Right atrium auricular region (tissue), 2 donors: ENCODE measurements at places on chromosomes 1 and 21. TPM values are rescaled to one million over a fixed set of nuclear protein-coding genes. Genes with fewer than 3 reads are reported as not detected.

DNA sequence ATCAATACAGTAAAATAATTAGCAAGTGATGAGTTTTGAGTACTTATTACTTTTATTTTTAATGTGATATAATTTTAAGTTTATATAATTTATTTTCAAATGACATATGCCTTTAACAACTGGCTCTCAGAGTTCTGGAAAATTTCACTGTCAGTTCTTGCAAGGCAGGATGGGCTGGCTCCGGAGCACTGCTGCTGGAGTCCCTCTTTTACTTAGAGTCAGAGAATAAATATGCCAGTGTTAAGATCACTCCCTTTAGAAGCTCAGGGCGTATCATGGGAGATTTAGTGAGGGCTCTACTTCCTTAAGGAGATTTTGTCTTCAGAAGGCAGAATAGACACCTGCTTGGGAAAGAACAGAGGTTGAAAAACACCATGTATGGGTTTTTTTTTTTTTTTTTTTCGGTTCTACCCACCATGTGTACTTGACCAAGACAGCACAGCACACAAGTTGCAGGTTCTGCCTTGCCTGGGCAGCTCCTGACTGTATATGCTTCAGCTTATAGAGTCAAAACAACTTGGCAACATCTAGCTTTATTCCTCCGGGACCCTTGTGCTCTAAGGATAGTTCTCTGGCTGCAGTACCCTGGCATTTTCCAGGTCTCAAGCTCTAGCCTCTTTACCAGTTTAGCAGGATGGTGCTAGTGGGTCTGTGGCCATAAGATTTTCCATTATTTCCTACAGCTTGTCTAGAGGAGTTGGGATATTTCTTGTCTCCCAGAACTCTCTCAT is 29.7 kb upstream of the FMOD start:
- DNase-seq, result no peak

The PCAT6 gene
- not detected for total RNA-seq

GRCh38 chr1:96688767-96689166 is 32.8 kb upstream of the PTBP2 start:
- no peak for DNase-seq

GRCh38 chr1:5109633-5110032 is 455.2 kb downstream of the AJAP1 start:
- DNase-seq, result no peak

DNA sequence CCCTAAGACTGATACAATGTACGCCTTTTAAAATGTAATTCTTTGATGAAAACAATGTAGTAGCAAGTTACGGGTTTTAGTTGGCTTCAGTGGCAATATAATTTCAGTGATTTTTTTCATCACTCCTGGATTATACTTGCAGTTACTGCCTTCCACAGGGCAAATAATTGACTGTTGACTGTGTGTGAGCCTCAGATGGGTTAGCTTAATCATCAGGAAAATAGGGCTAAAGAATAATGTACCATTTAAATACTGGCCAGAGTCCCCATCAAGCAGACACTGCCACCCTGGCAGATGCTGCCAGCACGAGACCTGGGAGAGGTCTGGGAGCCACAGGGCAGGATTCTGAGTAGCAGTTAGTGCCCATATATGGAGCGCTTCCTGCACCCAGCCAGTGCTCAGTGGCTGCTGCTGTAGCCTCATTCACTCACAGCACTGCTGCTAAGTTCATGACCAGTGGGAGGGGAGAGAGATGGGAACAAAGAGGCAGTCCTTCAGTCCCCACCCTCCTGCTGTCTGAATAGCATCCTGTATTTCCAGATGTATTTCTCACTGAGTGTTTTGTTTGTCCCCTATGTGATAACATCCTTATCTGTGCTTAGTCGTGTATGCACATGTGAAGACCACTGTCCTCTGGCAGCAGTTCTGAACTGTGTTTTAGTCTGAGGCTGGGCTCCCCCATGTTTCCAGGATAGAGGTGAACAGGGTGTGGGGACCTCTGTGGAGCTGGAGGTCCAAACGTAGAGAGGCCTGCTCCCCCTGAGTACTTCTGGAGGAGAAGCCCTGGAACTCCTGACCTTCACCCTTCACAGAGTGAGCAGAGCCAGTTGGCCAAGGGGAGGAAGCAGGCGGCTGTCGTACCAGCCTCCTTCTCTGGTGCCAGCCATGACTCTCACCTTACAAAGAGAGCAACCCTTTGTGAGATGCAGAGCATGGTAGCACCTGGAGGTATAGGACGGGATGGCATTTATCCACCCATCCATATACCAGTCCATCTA is 80.4 kb downstream of the ADARB1 start:
- peak; percentile 54 for DNase-seq

- DNase-seq, result no peak
Measured at GRCh38 chr1:92342401-92342800, 43.5 kb downstream of the RPAP2 start.
